ENCODE measurements at places on chromosomes 1 and 21. TPM values are rescaled to one million over a fixed set of nuclear protein-coding genes. Genes with fewer than 3 reads are reported as not detected.

Gene CELSR2
- 1.6 TPM for polyA plus RNA-seq

GRCh38 chr1:38872401-38873026 is 634 bp downstream of the MYCBP start:
- DNase-seq, result no peak

GRCh38 chr1:47951026-47951425 is 46.2 kb downstream of the TRABD2B start:
- no peak for DNase-seq

DNA sequence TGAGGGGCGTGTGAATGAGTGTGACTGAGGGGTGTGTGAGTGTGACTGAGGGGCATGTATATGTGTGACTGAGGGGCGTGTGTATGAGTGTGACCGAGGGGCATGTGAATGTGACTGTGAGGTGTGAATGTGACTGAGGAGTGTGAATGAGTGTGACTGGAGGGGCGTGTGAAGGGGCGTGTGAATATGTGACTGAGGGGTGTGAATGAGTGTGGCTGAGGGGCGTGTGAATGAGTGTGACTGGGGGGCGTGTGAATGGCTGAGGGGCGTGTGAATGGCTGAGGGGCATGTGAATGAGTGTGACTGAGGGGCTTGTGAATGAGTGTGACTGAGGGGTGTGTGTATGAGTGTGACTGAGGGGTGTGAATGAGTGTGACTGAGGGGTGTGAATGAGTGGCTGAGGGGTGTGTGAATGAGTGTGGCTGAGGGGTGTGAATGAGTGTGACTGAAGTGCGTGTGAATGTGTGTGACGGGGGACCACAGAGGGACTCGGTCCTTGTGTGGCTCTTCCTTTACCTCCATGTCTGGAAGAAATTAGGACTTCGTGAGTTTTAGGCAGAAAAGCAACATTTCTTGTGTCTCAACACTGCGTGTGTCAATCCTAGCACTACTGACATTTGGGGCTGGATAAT is 105.8 kb downstream of the GLIS1 start:
- no peak for DNase-seq

- peak; percentile 74 for DNase-seq
Observed at GRCh38 chr1:25549273-25550154, 6.1 kb downstream of the LDLRAP1 start.

DNA sequence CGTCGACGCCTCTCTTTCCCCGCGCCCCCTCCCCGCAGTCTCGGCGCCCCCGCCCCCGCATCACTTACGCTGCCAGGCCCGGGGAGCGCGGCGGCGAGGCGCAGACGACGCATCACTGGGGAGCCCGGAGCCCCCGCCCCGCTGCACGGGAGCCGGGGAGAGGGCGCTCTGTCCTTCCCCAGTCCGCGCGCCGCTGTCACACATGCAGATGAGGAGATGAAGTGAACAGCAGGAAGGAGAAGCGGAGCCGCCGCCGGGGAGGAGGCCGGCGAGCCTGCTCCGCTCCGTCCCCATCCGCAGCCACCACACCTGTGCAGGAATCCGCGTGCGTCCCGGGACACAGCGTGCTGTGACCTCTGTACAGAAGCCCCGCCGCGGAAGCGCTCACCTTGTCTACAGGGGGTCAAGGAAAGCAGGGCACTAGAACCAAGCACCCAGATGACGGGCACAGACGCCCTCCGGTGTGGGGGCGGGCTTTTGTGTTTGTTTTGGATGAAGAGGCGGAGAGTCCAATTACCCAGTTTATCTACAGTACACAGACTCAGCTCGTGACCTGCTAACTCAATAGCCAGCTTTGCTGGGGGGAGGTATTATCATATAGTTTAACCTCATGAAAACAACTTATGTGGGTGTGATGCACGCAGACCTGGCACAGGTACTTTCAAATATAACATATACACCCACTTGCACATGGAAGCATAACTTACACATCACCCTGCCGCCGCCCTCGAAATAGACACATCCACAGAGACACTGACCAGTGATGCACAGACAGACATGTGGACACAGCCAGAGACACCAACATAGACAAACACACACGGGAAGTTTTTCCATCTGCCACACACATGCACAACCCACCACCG is 12.4 kb downstream of the KLHDC8A start:
- DNase-seq, result peak; percentile 64

DNA sequence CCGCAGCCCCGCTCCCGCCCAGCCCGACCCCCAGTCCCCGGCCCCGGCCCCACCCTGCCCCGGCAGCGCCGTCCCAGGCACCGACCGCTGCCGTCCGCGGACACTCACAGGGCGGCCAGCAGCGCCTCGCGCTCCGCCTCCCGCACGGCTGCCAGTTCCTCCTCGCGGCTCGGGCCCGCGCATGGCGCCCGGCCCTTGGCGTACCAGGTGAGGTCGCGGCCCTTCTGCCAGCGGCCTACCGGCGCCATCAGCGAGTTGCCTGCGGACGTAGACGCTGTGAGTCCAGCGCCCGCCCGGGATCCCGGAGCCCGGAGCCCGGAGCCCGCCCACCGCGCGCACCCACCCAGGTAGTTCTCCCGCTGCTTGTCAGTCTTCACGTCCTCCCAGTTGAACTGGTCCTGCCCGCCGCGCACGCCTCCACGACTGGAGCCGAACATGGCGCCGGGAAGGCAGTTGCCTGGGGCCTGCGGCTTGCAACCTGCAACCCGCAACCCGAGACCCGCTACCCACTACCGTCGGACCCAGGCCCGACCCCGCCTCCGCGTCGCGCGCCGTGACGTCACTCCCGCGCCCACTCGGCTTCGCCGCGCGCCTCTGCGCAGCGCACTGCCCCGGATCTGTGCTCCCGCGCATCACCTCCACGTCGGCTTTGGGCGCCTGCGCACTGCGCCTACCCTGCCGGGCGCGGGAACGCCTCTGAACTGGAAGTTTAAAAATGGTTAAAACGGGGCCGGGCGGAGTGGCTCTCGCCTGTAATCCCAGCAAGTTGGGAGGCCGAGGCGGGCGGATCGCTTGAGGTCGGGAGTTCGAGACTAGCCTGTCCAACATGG is at the start of gene C1orf35:
Gene C1orf35 (minus strand): TSS at position 535 of the 830 bp plus-strand sequence. CDS start 98 bp downstream, at position 437.
- peak; percentile 94 for DNase-seq

DNA sequence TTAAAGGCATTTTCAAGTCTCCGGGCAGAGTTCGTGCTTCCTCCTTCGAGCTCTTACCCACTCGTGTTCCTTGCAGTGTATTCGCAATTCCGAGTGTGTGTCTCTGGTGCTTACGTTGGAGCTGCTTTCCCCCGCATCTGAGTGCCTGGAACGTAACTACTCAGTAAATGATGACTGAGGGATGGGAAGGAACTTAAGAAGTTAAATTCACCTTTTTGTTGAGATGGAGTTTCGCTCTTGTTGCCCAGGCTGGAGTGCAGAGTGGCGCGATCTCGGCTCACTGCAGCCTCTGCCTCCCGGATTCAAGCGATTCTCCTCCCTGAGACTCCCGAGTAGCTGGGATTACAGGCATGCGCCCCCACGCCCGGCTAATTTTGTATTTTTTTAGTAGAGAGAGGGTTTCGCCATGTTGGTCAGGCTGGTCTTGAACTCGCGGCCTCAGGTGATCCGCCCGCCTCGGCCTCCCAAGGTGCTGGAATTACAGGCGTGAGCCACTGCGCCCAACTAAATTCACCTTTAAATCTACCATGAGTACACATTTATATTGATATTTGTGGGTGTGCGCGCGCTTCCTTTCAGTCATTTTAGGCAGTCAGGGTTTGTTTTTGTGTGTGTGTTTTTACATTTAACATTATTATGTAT is 837 bp downstream of the NDUFS5 start:
- DNase-seq, result no peak

DNA sequence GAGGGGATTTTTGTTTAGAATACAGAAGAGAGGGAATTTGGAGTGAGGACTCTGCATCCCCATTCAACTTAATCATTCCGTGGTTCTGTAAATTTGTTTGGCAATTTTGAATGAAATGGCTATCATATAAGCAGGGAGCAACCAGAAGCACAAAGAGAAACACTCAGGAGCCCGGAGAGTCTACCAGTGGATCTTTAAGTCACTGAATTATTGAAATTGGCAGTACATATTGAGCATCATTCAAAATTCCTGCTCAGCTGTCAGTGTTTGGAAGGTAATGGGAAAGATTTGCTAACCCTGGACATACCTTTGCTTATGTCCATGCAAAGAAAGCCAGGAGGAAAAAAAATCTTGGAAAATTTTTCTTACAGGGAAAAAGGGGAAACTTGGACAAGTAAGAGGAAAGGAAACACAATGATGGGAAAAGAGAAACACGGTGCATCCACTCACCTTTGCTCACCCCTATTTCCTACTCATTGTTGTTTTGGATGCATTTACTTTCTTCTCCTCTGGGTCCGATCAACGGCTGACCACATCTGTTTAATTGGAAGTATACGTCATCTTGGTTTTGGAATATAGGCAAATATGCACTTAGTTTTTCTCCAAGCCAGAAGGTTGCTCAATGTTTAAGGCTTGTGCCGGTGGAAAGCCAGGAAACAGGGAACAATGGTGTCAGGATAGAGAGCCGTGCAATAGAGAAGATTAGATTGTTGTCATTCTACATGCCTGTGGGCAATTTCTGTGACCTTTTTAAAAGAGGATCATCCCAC is 243.0 kb upstream of the LYPLAL1 start:
- no peak for DNase-seq

Gene LRRC52
- polyA plus RNA-seq, result 0.15 TPM

Gene OR6N1
- polyA plus RNA-seq, result not detected

DNA sequence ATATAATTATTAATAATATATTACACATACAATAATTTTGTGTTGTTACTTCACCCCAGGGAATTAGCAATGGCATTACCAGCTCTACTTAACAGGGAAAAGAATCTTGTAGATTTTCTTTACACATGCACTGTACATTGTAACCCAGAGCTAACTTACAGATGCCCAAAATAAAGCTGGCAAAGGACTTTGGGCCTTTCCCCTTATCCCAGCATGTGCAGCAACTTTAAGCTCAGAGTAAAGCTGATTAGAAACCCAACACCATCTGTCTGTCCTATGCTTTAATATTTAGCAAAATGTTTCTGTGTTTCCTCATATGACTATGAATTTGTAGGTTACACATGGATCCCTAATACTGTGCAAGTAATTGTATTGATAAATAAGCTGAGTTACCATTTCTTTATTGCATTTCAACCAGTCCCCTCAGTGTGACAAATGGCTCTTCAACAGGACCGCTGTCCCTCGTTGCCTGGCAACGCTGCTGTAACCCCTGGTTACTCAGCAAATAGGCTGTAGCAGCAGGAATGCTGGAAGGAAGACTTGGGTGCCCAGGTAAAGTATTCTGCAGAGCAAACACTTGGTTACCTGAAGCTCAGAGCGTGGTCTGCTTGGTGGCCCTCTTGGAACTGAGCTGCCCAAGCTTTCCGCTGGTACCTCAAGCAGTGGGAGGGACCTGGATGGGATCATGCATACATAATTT is at the start of gene USH2A:
Gene USH2A (minus strand): TSS at position 628 of the 700 bp plus-strand sequence. CDS start 1,112 bp downstream, outside the sequence.
- DNase-seq, result no peak

- DNase-seq, result no peak
Observed at GRCh38 chr1:27133991-27134390, 20.9 kb downstream of the SLC9A1 start.

Gene ODF2L
- polyA plus RNA-seq, result 8.6 TPM

Gene S100A10
- 387 TPM for polyA plus RNA-seq

Gene L1TD1
- polyA plus RNA-seq, result not detected

Gene SIM2
- 0.01 TPM for polyA plus RNA-seq

DNA sequence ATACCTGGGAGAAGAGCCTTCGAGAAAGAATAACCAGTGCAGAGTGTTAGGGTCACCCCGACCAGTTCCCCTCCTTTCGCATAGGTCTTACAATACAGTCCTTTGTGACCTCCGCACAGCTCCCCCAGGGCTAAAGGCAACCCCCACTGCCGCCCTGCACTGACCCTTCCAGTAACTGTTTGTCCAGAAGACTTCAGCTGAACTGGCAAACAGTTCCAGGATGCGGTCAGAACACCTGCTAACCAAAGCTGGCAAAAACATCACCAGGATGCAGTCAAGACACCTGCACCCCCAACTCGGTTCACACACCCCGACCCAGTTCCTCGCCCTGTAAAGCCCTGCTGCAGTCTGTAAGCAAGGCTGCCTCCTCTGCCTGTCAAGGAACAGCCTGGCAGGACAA is 6.4 kb upstream of the EVA1B start:
- no peak for DNase-seq

DNA sequence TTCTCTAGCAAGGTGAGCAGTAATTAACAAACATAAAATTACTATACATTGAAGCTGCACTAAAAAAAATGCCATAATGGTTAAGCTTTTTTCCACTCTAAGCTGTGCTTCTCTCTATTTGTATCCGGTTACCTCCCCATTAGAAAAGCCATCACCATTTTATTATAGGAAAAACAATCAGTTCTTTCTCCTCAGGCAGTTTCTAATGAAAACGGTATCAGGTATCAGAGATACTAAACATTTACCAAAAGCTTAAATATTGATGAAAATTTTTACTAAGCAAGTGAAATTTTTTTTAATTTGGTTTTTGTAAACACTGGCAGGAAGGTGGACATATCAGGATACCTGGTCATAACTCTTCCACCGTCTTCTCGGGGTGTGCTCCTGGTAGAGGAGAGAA is 14.2 kb downstream of the NTPCR start:
- no peak for DNase-seq

DNA sequence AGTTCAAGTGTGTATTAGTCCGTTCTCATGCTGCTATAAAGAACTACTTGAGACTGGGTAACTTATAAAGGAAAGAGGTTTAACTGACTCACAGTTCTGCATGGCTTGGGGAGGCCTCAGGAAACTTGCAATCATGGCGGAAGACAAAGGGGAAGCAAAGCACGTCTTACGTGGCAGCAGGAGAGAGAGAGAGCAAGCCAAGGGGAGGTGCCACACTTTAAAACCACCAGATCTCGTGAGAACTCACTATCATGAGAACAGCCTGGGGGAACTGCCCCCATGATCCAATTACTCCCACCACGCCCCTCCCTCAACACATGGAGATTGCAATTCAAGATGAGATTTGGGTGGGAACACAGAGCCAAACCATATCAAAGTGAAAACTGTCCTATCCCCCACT is 4.1 kb upstream of the MIS18A start:
- DNase-seq, result no peak

Gene BMP8A
- not detected for polyA plus RNA-seq

GRCh38 chr1:4066860-4067599 is 167.0 kb upstream of the C1orf174 start:
- DNase-seq, result no peak

GRCh38 chr21:35309316-35309715 is 260.2 kb upstream of the RUNX1 start:
- DNase-seq, result no peak

Gene OR2T35
- not detected for polyA plus RNA-seq

Gene TCHHL1
- polyA plus RNA-seq, result not detected

Gene NBPF14
- 9.5 TPM for polyA plus RNA-seq

- DNase-seq, result no peak
Observed at GRCh38 chr1:50452700-50453099, 29.5 kb upstream of the DMRTA2 start.

DNA sequence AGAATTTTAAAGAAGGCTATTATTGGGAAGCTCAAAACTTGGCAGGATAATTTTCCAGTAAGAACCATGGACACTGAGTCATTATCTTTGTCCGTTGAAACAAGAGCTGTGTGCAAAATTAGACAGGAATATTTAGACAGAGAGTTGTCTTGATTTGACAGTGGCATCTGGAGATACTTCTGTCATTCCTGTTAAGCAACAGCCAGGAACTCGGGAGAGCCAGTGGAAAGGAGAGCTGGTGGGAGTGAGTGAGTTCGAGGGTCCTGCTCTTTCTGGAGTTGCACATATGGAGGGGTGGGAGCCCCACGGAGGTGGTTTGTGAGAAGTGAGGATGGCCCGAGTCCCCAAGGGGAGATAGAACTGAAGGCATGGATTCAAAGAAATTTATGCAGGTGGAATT is 3.1 kb downstream of the COQ8A start:
- DNase-seq, result no peak
